Stimulated activated CD4-positive, alpha-beta T cell treated with anti-CD3 and anti-CD28 coated beads, Interleukin-15, amount 100 ng/mL, for 1 hour (primary cell): ENCODE measurements at places on chromosomes 12 and 14.

GRCh38 chr14:94047581-94047980 lies 21.4 kb downstream of the OTUB2 start:
- DNase-seq: no peak

DNA sequence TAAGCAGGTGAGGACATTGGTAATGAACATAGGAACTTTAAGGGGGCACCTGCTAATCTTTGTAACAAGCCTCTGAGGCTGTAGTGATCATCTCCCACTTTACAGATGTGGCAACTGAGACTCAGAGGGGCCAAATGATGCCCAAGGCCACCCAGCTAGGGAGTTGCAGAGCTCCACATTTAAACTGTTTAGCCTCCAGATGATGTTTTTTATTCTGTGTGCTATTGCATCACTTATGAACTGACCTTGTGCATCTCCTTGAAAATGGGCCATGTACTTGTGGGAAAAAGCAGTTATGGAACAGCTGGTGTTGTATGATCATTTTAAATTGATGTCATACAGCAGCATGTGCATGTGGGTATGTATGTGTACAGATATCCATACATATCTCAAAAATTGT lies 41.4 kb downstream of the TPCN1 start:
- no peak for DNase-seq

- no peak for DNase-seq
Observed at GRCh38 chr14:75626396-75626795, 34.3 kb downstream of the ERG28 start.

DNA sequence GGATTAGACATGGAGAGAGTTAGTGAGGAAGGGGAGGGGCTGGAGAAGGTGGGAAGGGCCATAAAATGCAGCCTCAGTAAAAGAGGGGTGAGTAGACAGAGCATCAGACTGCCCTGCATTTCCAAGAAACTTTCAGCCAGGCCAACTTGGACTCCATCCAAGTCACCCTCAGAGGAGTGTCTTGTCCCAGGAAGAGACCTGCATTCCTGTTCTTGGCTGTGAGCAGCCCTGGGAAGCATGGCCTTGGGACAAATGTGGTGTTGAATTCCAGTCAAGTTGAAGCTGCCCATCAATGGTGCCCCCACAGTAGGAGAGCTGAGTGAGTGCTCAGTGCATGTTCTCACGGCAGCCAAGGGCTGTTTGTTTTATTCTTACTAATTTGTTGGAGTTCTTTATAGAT lies 35.0 kb upstream of the TUNAR start:
- DNase-seq: no peak

GRCh38 chr12:71295953-71296352 lies 138.2 kb upstream of the TSPAN8 start:
- no peak for DNase-seq

DNA sequence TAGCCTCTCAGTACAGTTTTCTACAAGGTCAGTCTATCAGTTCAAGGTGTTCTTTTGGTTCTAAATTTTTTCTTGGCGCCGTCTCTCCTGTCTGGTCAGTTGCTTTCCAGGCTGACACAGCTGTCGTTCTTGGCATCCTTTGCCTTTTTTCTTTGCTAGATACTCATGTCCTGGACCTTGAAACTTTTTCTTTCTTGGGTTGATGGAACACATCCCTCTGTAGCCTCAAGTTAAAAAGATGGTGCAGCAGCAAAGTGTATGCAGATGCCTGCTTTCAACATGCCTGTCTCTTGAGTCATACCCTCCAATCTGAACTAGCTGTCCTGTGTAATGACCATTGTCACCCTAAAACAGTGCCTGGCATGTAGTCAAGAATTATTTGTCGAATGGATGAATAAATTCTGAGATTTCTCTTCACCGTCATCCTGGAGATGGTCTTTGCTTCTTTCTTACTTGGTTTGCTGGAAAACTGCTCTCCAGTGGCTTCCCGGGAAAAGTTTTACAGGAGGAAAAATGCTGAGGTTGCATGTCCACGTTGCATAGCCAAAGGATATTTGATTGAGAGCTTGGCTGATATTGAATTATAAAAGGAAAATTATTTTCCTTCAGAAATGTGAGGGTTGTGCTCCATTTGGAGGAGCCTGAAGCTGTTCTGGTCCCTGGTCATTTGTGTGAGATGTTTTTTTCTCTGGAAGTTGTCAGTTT lies 4.6 kb downstream of the NYNRIN start:
- no peak for DNase-seq

DNA sequence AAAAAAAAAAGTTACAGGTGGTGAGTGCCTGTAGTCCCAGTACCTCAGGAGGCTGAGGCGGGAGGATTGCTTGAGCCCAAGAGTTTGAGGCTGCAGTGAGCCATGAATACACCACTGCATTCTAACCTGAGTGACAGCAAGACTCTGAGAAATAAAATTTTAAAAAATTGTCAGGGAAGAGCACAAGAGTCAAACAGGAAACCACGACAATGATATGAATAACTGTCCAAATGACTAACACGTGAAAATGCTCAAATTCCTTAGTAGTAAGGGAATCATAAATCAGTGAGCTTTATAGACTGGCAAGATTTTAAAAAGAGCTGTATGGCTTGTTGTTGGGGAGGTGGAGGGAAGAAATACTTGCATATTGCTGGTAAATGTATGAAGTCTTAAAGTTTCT lies 12.9 kb upstream of the ASPG start:
- DNase-seq: no peak

GRCh38 chr12:88595697-88596096 lies 15.4 kb upstream of the KITLG start:
- no peak for DNase-seq

DNA sequence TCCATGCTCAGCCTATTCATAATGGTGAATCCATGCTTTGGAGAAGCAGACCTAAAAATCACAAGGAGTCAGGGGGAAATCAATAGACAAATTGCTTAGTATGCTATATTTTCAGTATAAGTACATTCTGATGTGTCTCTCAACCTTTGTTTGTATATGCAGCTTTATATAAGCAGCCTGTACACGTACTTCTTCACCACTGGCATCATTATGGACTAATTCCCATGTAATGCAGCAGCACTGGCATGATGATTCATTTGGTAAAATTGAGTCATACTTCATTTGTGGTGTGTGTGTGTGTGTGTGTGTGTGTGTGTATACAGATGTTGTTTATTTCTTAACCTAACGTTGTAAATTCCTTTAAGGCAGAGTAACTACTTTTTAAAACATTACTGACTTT lies 10.9 kb downstream of the DCP1B start:
- DNase-seq: no peak

- DNase-seq: no peak
Observed at GRCh38 chr14:33655421-33655820, 295.5 kb downstream of the EGLN3 start.

GRCh38 chr14:73105050-73105449 lies 31.3 kb upstream of the PSEN1 start:
- DNase-seq: no peak

- no peak for DNase-seq
Observed at GRCh38 chr14:100305324-100306100, 732 bp downstream of the SLC25A29 start.

GRCh38 chr12:75561921-75562320 lies 50.5 kb upstream of the KRR1 start:
- DNase-seq: no peak

- no peak for DNase-seq
Observed at GRCh38 chr14:27387463-27387862, 789.6 kb upstream of the NOVA1 start.

DNA sequence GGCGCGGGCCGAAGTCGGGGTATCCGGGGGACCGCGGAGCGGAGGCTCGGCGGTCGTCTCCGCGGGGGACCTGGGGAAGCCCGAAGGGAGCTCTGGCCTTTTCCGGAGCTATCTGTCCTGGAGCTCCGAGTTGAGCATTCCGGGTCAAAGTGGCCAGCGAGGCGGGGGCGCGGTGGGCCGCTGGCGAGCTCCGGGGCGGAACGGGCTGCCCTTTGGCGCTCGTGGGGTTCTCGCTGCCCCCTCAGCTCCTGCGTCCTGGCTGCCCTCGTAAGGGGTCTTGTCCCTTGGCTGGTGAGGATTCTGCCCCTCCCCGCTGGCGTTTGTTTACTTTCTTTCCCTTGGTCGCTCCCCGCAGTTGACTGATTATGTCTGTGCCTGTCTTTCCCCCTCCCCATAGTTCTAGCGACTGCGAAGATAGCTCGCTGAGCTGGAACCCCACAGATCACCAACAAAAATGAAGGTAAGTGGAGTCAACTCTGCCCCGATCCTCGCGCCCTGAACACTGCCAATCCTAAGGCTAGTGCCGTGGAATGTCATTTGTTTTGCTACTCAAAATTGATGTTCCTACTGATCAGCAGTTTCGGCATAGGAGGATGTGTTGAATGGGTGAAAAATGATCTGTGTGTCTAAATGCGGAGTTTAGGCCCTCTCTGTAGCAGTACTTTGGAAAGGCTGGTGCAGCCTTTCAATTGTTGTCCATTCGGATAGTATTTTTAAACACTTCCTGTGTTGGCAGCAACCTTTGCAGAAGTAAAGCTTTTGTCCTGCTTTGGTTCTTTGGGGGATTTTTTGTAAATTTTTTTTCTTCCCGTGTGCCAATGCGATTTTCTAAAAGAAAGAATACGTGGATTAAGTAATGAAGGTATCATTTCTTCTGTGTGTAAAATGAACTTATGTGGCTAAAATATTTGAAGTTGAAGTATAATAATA lies 1.3 kb downstream of the ARID4A start:
- no peak for DNase-seq

GRCh38 chr12:106986135-106986534 lies 811 bp downstream of the MTERF2 start:
- DNase-seq: no peak

DNA sequence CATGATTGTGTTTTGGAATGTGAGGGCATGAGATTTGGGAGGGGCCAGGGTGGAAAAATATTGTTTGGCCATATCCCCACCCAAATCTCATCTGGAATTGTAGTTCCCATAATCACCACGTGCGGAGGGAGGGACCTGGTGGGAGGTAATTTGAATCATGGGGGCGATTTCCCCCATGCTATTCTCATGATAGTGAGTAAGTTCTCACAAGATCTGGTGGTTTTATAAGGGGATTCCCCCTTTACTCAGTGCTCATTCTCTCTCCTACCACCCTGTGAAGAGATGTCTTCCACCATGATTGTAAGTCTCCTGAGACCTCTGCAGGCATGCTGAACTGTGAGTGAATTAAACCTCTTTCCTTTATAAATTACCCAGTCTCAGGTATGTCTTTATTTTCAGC lies 15.7 kb downstream of the OR10P1 start:
- no peak for DNase-seq

DNA sequence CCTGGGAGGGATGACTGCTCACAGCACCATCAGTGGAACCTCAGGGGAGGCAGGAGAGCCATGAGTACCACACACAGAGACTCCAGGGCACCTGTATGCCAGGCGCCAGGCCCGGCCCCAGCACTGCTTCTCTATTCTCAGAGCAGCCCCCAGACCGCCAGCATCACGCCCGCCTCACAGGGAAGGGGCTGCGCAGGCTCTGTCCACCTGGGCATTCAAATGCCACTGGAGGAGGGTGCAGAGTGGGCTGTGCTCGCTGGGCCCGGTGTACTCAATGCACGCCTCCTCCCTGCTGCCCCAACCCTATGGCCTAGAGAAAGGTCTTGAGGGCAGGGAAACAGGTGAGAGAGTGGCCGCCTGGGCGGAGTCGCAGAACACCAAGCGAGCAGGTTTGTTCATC lies 43.6 kb downstream of the CCDC85C start:
- no peak for DNase-seq

DNA sequence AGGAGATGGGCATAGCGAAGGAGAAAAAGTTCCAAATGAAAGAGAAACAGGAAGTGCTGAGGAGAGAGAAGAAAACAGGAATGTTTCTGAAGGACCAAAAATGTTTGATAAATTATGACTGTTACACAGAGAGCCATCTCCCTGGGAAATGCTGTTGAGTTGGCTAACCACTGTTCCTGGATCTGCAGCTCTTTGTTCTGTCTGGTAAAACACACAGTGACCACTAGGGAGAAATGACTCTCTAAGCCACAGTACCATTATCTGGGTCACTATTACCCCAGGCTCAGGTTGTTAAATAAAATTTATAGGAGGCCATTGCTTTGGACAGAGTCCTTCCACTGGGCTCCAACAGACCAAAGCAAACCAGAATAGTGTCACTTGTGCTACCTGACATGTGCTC lies 219.3 kb downstream of the CRADD start:
- DNase-seq: no peak

GRCh38 chr12:45959025-45959424 lies 31.3 kb downstream of the SCAF11 start:
- no peak for DNase-seq

GRCh38 chr14:73712071-73712506 lies 2.1 kb downstream of the PNMA1 start:
- no peak for DNase-seq

- DNase-seq: no peak
Observed at GRCh38 chr12:74747305-74747704, 209.7 kb downstream of the ATXN7L3B start.

- DNase-seq: no peak
Observed at GRCh38 chr12:91191513-91192111, 9.0 kb upstream of the DCN start.

- no peak for DNase-seq
Observed at GRCh38 chr12:125092108-125092871, 27.1 kb downstream of the AACS start.

- DNase-seq: no peak
Observed at GRCh38 chr14:48390346-48390745, 714.9 kb upstream of the MDGA2 start.

DNA sequence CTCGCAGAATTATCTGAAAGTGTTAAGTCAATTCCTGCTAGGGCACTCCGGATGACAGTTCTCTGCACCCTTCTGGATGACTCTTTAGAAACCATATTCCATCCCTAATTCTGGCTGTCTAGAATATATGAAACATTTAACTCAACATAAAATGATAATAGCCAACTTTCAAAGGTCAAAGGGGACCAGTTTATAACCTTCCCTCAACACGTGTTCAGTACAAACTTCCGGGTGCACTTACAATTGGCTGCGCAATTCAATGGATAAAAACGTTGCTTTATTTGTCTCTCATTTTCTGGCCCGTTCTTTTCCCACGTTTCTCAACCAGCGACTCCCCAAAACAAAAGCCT lies 1.3 kb downstream of the SBNO1 start:
- DNase-seq: no peak

- no peak for DNase-seq
Observed at GRCh38 chr12:31011336-31011735, 62.3 kb upstream of the DDX11 start.

DNA sequence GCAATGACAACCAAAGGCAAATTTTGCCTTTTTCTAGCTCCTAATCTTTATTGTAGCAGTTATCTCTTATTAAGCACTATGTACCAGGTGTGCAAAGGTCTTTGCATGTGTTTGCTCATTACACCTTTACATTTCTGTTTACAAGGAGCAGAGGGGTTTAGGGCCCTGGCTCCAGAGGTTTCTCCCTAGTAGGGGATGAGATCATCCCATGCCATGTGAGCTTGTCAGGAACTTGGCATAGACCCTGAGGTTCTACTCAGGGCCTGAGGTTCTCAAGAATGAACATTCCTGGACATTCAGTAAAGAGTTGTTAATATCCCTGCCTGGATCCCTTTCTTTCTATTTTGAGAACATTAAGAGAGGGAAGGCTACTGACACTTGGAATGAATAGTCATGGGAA lies 292.0 kb downstream of the RPAP3 start:
- no peak for DNase-seq
